Activated CD8-positive, alpha-beta T cell treated with anti-CD3 and anti-CD28 coated beads, Interleukin-2, amount 10 ng/mL, durations not matched to agents 7 days and 5 days (primary cell): ENCODE measurements at places on chromosomes 4 and X. TPM values are rescaled to one million over a fixed set of nuclear protein-coding genes. Genes with fewer than 3 reads are reported as not detected.

The FGF16 gene
- total RNA-seq = not detected

DNA sequence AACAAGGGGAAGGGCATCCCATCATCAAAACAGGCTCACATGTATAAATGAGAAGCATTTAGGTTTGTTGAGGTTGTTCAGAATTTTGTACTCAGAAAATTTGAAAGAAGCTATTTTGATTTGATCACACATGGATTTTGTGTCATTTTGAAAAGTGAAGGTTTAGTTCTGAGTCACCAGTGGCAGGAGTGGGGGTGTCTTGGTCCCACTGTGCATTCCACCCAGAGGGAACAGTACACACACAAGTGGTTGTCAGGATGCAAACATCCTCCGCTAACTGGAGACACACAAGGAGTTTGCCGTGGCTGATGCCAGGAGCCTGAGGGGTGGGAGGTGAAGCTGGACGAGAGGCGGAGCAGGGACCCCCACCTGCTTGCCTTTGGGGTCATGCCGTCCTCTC is 198.2 kb upstream of the PSAPL1 start:
- DNase-seq = no peak

GRCh38 chr4:138978600-138978999 is 37.0 kb upstream of the NOCT start:
- no peak for DNase-seq

- no peak for DNase-seq
These were observed 56.8 kb downstream of the CXCL13 start for GRCh38 chr4:77662396-77662795.

GRCh38 chr4:11632025-11632424 is 203.3 kb upstream of the HS3ST1 start:
- DNase-seq = no peak

DNA sequence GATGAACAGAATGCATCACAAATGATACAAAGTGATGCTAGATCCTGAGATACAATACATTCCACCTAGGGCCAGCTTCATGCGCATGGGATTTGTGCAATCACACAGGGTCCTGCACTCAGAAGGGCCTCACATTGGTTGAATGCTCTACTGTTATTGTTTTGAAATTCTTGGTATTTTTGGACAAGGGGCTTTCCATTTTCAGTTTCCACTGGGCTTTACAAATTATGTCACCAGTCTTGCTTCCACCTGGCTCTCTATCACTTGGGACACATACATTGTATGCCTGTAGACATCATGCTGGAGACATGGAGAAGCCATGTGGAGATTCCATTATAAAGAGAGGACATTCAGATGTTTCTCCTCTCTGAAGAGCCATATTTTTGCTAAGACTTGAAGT is 155.8 kb downstream of the NAA11 start:
- no peak for DNase-seq

The NXF2 gene
- not detected for total RNA-seq

GRCh38 chr4:70629469-70630090 is 1.0 kb downstream of the ENAM start:
- DNase-seq = no peak

DNA sequence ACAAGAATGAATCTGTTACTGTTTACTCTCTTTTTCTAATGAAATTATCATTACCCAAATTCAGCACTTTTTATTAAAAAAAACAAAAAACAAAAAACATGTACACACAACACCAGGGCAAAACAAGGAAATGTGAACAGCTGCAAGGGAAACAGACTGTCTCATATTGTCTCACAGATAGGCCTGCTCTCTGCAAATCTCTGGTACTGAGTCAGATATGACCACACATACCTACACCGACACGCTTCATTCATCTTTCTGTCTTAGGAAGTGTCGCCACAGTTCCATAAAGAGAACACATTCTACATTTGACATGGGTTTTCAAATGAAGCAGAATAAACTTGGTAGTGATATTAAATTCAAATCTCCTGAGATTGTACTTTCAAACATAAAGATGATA is 92.2 kb upstream of the GPR34 start:
- DNase-seq = no peak

DNA sequence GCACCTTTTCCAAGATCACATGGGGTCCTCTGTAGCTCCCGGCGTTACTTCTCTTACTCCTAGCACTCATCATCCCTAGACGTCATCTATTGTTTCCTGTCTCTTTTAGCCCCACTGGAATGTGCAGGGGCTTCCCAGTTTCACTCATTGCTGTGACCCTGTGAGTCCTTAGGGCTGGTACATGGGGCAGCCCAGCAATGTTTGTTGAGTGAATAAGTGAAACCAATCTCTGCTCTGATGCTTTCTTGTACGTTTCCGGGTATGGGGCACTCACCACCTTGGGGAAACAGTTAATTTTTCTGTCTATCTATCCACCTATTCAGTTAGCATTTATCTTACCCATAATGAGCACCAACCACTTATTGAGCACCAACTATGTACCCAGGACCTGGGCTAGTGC is 16.1 kb downstream of the MSX1 start:
- DNase-seq = no peak

The HOPX gene
- 67.4 TPM for total RNA-seq

The FTSJ1 gene
- total RNA-seq = 64.9 TPM
